ENCODE measurements at places on chromosomes 6 and 20.

- DNase-seq, result no peak
Measured at GRCh38 chr6:170257376-170257775, 33.5 kb downstream of the DLL1 start.

- no peak for DNase-seq
Measured at GRCh38 chr6:41100871-41101287, 28.1 kb downstream of the NFYA start.

- peak; percentile 11 for DNase-seq
Measured at GRCh38 chr6:169589293-169589692, 112.5 kb downstream of the WDR27 start.

GRCh38 chr6:10578723-10579122, 57.6 kb downstream of the GCNT2 start:
- DNase-seq, result no peak

- DNase-seq, result no peak
Measured at GRCh38 chr6:15132854-15133670, 112.8 kb upstream of the JARID2 start.

DNA sequence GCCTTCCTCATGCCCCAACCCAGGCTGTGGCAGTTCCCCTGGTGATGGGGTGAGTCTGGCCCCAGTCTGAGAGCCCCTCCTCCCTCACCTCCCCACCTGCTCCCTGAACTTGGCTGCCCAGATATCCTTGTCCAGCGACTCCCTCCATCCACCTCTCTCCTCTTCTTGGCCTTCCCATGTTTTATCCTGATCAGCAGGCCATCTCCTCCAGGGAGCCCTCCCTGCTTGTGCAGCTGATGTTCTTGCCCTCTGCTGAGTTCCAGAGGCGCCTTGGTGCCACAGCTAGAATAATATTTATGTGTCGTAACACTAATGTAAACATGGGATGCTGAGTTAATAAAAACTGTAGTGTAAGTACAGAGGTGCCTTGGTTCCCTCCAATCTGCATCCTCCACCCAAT, 10.4 kb upstream of the IP6K3 start:
- no peak for DNase-seq

DNA sequence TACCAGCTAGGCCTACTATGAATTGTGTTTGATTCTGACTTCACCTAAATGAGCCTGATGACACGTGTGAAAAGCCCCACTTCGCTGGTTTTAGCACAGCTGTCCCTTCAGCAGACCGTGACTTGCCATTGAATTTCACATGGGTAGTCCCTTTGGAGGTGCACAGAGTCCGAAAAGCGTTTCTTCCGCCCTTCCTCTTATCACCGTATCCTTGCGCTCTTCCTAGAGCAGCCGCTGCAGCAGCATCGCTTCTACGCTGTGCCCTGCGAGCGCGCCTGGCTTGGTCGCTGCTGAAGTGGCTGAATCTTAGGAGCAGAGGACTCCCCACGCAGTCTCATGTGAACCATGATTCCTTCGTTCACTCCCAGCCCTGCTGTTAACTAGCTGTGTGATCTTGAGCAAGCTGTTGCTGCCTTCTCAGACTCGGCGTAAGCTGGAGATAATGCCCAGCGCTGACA, 127.0 kb downstream of the PACRG start:
- no peak for DNase-seq

- DNase-seq, result no peak
Measured at GRCh38 chr20:15596220-15596890, 976.9 kb downstream of the KIF16B start.

DNA sequence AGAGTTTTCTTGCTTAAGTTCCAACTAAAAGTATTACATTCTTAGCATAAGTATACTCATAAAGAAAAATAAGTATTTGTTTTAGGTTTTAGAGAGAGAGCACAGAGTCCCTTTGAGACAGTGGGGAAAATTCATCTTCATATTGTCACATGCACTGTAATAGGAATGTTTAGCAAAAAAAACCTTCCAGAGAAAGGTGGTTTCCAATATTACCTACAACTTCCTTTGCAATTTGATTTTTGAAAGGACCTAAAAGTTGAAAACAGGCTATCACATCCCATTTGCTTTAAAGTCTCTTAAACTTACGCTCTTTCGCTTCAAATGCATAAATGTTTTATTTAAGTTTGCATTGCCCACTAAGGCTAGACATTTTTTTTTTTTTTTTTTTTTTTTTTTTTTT, 86.4 kb downstream of the OPRM1 start:
- DNase-seq, result no peak

DNA sequence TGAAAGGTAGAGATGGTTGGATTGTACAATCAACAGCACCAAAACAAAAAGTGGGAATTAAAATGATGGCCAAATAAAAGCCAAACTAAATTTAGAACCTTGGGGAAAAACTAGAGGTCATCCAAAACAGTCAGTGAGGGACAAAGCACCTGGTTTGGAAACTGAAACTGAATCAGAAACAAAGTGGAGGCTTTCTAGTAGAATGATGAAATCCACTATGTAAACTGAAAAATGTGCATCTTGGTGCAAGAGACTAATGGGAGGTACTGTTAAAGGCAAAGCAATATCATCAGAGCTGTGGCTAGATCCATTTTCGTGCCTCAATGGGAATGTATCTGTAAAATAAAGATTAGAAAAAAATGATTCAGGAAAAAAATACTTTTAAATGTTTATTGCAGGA, 380.0 kb upstream of the GJE1 start:
- no peak for DNase-seq

GRCh38 chr6:168282985-168283685, 36.4 kb downstream of the DACT2 start:
- no peak for DNase-seq

DNA sequence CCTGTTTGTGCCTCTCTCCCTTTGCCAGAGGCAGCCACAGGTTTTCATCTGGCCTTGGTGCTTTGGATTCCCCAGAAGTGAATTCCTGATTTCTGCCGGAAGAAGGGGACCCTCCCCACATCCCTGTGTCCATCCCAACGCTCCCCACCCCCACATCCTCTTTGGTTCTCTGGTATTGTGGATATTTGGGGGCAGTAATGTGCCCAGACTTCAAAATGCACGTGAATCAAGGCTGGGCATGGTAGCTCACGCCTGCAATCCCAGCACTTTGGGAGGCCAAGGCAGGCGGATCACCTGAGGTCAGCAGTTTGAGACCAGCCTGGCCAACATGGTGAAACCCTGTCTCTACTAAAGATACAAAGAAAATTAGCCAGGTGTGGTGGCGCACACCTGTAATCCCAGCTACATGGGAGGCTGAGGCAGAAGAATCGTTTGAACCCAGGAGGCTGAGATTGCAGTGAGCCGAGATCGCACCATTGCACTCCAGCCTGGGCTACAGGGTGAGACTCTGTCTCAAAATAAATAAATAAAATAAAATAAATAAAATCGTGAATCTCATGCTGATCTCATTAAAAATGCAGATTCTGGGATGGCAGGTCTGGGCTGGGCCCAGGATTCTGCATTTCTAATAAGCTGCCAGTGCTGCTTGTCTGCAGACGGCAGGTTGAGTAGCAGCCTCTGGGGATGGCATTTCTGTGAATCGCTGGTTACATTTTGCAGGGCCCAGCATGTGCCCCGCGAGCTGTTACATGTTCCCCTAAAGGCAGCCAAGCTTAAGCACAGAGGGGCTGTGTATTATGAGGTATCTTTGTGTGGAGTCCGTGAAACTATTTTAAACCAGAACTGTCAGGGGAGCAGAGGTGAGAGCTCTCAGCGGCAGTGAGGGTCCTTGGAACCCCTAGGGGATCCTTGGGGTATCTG, 49.0 kb downstream of the SYNJ2 start:
- no peak for DNase-seq

DNA sequence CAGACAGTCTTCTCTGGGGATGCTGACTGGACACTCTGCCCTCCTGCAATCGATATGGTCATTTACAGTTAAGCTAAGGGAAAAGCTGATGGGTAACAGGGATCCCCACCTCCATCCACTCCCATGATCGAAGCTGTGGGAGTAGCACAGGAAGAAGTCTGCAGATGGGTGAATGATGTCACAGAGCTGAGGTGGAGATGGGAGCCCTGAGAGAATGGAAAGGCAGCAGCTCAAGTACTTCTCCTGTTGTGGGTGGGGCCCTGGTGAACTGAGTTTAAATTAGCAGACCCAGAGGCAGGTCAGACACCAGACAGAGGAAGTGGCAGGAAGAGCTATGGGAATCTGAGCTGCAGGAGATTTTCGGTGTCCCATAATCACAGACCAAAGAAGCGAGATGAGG, 29.0 kb downstream of the HDGFL1 start:
- DNase-seq, result no peak

DNA sequence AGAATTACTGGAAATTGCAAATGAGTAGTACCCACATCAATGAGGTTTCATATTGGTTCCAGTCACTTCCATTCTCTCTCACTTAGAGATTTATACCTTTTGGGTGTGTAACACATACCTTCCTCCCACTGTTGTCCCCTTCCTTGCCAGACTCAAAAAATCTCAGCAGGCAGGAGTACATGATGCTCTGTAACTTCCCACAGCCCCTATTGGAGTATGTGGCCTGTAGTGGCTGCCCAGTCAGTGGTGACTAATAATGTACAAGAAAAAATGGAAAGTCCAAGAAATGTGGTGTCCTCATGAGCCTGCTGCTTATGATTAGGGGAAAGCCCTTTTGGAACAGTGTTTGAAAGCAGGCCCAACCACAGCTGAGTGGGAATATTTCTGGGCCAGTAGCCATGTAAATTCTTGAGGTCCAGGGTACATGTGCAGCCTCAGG, 312.0 kb downstream of the ZFAND3 start:
- DNase-seq, result no peak

DNA sequence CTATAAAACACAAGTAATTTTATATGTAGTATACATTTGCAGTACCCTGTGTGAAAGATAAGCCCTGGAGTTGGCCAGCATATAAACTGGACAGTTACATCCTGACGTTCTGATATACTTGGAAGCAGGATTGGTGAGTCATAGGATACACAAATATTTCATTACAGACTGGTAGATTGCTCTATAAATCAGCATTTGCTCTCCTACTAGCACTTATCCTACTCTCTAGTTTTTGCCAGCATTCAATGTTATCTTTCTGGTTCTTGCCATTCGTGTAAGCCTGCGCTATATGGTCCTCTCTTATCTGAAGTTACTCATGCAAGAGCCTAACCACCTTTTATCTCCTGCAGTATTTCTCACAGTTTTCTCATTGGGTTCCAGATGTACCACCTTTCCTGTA, 680.2 kb upstream of the MMS22L start:
- no peak for DNase-seq

DNA sequence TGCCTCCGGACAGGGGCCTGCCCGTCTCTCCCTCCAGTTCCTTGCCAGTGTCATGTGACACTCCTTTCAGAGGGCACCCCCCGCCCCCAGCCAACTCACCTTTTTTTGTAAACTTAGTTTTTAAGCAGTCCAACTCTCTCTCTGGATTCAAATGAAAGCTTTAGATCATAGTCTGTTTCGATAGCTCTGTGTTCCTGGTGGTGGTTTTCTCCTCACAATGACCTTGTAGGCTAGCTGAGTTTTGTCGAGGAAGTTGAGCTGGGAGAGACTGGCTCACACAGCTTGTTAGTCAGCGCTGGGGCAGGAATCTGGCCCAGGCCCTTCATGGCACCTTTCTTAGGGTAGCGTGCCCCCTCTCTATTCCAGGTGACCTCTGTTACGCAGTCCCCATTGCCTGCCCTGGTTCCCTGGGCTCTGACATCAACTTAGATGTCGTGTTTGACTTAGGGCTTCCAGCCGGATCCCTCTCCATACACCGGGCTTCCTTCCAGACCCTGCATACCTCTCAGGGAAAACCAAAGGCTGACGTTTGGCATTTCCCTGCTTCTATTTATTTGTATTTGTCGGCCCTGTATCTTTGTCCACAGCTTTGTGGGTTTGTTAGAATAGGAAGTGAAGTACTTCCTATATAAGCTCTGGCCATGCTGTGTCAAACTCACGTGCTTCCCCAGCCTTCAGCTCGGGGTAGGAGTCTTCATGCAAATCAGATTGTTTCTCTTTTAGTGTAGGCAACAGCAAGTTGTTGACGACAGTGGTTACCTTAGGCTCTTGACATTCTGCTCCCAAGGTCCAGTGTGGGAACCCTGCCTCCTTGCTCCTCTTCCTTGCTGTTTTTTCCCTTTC, 12.7 kb downstream of the IGF2R start:
- peak; percentile 52 for DNase-seq

- no peak for DNase-seq
Measured at GRCh38 chr6:67496191-67496590, 1138.9 kb upstream of the ADGRB3 start.

- DNase-seq, result no peak
Measured at GRCh38 chr6:145498425-145498824, 236.9 kb downstream of the EPM2A start.

Data from CD4-positive, alpha-beta T cell treated with Interleukin-2 at 100 ng/mL for 4 hours (primary cell).